Cardiac septum (tissue), 1 donor: ENCODE measurements at places on chromosomes 12 and 14.

- DNase-seq, result peak; percentile 80
Measured at GRCh38 chr12:119082496-119082895, 96.2 kb upstream of the HSPB8 start.

GRCh38 chr12:6684609-6685008, 4.6 kb downstream of the ZNF384 start:
- DNase-seq, result no peak

GRCh38 chr12:122126713-122127597, 47.1 kb downstream of the IL31 start:
- DNase-seq, result no peak

GRCh38 chr12:42576374-42576773, 13.2 kb downstream of the PRICKLE1 start:
- DNase-seq, result no peak

GRCh38 chr12:3752741-3753486, at the start of gene CRACR2A:
TSS of gene CRACR2A (minus strand) at chr12:3753109. CDS start at chr12:3696999, 56,110 bp downstream.
- peak; percentile 83 for DNase-seq

DNA sequence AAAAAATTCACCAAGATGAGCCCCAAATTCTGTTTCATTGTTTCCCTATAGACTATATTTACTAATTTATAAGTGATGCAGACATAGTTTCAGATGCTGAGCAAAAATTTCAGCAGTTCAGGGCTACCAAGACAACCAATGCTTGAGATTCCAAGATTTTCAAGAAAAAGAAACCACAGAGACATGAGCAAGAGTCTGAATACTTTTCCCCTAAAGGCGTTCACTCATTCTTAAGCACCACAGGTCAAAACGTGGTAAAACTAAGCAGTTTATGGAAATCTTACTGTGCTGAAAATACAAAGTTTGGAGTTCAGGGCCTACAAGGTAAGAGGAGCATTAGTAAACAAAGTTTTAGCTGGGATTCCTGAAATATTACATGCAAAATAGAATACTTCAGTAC, 221.2 kb downstream of the KCNH5 start:
- no peak for DNase-seq

- DNase-seq, result no peak
Measured at GRCh38 chr14:41489315-41489972, 117.2 kb upstream of the LRFN5 start.

DNA sequence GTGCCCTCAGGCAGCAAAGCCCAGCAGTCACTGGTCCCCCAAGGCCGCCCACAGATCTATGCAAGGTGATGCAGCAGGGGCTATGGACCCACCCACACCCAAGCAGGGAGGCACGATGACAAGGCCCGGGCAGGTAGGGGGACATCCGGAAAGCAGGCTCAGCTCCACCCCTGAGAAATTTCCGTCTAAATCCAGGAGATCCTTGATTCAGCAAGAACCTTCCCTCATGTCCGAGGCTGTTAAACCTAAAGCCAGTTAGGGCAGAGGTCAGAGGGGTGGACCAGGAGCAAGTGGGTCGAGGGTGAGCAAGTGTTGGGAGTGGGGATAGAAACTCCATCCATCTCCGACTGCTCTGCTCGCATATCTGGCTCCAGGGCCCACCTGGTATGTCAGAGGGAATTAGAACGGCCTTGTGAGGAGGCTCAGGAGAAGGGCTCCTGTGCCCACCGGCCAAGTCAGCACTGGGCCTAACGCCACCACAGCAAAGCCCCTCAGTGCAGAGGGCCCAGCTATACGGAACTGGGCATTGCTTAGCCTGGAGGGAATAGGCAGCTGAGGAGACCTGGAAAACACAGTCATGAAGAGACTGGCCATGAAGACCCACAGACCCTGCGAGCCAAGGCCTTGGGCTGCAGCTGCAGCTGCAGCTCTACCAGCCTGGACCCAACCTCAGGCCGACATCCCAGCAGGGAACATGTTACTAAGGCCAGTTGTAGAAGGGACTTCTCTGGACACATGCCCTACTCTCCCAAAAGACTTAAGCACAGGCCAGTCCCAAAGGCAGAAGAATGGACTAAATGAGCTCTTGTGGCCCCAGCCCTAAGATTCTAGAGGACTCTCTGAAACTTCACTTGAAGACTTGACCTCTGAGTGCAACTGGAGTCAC, 34.3 kb downstream of the DAD1 start:
- DNase-seq, result no peak

DNA sequence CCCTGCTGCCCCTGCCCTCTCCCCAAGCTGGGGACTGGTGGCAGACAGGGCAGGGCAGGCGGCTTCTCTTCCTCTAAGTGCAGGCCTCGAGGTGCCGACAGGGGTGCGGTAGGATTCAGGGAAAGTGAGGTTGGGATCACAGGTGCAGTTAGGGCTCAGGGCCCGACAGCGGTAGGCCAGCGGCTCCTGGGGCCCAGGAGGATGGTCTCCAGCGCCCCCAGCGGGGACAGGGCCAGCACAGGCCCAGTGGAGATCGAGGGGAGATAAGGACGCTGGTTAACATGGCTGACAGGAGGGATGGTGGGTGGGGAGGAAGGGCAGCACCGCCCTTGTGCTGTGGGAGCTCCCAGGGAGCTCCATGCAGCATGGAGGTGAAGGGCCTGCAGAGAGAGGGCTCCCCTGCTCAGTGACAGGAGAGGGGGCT, 935 bp upstream of the CRIP1 start:
- no peak for DNase-seq

DNA sequence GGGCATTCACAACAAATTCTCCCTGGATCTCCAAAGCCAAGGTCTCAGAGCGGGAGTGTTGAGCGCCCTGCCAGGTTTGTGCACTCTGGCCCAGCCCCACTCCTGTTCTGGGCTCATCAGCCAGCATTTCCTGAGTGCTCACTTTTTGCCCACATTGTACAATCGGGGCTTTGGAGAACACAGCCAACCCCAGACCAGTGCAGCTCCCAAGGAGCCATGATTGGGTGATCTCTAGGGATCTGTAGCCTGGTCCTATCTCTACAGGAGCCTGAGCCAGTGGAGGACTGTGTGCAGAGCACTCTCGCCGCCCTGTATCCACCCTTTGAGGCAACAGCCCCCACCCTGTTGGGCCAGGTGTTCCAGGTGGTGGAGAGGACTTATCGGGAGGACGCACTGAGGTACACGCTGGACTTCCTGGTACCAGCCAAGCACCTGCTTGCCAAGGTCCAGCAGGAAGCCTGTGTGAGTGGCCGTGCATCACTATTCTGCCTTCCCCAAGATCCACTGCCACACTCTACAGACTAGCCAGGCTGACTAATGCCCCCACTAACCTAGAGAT, 2.8 kb downstream of the ARHGEF40 start:
- DNase-seq, result peak; percentile 65

- DNase-seq, result no peak
Measured at GRCh38 chr12:100138803-100139098, 3.9 kb downstream of the BLTP3B start.

DNA sequence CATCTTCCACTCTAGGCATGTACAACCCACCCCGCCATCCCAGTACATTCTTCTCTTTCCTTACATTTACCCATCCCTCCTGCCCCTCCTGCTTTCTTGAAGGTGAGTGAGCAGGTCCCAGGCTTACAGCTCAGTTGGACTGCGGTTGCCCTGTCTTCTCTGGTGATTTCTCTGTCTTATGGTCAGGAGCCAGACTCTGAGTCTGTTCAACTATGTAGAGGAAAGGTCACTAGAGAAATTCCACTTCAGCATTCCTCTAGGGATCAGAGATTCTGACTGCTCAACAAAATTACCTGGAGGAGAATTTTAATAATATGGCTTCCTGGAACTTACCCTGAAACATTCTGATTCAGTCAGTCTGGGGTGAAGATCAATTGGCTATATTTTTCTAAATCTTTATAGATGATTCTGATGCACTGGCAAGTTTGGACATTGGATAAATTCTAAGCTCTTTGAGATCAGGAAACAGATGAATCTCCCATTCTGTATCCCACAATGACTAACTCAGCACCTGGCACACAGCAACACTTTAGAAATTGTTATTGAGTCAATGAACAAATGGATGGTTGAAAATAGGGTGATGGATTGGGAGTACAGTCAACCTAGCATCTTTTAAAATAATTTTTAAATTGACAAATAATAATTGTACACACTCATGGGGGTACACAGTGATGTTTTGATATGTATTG, 128.6 kb upstream of the HIF1A start:
- DNase-seq, result no peak

- DNase-seq, result no peak
Measured at GRCh38 chr14:62663456-62663821, 381.8 kb downstream of the KCNH5 start.

GRCh38 chr12:70005864-70006618, 181.0 kb downstream of the MYRFL start:
- no peak for DNase-seq

- no peak for DNase-seq
Measured at GRCh38 chr12:27555925-27556778, 32.1 kb downstream of the PPFIBP1 start.

DNA sequence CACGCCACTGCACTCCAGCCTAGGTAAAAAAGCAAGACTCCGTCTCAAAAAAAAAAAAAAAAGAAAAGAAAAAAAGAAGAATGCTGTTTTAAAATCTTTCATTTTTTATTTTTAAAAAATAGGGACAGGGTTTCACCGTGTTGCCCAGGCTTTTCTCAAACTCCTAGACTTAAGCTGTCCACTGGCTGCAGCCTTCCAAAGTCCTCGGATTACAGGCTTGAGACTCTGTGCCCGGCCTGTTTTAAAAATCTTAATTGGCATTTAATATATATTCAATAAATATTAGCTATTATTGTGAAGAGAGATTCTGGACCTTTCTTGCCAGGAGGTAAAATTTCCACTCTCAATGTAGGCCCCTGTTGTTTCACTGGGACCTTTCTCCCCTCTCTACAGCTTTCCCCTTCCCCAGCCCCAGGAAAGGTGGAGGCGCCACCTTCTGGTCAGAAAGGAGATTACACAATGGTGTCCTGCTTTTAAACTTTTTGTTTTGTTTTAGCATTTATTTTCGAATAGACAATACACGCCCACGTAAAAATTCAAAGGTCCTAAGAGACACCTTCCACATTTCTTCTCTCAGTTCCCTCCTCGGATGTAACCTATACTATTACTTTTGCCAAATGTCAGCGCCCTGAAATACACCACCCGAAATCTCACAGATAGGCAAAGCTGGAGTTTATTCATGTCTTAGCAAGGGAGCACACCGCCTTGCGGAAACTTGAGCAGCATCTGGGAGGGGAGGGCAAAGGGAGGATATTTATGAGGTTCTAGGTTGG, 23.8 kb upstream of the PHC1 start:
- DNase-seq, result no peak

GRCh38 chr12:51270951-51271518, 820 bp upstream of the SMAGP start:
- DNase-seq, result no peak

GRCh38 chr14:99314623-99315022, 42.6 kb upstream of the BCL11B start:
- DNase-seq, result no peak

DNA sequence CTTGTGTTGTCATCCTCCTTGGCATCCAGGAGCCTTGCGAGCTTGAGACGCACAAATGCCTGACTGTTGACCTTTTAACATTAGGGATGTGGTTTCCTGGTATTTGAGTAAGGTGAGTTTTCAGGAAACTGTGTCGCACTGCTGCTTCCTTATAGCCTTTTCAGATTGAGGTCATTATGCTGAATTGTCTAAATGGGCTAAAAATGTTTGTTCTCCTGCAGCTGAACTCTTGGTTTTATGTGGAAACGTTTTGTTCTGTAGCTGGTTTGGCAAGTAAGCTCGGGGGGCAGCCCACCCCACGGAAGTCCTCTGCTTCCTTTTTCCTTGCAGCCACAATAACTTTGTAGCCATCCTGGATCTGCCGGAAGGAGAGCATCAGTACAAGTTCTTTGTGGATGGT, 5.7 kb downstream of the PRKAB1 start:
- no peak for DNase-seq

DNA sequence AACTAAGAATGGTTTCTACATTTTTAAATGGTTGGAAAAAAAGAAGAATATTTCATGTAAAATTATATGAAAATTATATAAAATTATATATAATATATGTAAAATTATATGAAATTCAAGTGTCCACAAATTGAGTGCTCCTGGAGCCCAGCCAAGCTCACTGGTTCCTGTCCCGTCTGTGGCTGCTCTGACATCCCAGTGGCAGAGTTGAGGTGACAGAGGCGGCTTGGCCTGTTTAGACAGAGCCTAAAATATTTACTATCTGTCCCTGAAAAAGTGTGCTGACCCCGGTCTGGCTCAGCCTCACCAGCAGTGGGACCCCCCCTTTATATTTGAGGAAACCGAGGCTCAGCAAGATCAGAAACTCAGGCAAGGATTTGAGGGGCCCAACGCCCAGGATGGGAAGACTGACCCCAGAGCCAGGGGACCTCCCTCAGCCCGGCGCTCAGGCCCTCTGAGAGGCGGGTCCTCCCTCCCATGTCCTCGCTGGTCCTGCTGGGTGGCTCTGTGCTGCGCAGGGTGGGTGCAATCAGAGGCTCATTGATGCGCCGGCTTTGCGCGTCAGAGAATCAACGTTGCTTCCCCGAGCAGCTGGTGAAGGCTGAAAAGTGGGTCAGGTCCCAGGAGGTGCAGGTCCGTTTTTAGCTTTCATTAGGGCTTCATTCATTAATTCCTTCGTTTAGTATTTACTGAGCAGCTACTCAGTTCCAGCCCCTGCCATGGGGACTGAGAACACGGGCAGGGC, 21.5 kb upstream of the BEGAIN start:
- DNase-seq, result no peak

DNA sequence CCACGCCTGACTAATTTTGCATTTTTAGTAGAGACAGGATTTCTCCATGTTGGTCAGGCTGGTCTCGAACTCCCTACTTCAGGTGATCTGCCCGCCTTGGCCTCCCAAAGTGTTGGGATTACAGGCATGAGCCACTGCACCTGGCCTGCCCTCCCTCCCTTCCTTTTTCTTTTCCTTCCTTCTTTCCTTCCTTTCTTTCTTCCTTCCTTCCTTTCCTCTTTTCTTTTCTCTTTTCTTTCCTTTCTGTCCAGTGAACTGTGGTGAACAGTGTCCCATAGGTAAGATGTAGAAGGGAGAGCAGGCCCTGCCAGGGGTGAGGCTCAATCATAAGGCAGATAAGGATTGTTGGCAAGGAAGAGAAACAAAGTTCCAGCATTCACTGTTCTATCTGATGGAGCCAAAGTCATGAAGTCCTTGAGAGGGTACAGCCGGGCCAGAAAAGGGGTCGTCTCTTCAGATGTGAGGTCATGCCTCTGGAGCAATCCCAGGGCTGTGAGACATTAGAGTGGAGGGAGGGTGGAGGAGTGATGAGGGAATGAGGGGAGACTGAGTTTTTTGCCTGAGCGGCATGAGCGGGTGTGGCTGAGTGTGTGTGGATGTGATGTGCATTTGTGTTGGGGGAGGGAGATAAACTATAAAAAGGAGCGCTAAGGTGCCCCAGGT, 4.2 kb upstream of the MLF2 start:
- no peak for DNase-seq

DNA sequence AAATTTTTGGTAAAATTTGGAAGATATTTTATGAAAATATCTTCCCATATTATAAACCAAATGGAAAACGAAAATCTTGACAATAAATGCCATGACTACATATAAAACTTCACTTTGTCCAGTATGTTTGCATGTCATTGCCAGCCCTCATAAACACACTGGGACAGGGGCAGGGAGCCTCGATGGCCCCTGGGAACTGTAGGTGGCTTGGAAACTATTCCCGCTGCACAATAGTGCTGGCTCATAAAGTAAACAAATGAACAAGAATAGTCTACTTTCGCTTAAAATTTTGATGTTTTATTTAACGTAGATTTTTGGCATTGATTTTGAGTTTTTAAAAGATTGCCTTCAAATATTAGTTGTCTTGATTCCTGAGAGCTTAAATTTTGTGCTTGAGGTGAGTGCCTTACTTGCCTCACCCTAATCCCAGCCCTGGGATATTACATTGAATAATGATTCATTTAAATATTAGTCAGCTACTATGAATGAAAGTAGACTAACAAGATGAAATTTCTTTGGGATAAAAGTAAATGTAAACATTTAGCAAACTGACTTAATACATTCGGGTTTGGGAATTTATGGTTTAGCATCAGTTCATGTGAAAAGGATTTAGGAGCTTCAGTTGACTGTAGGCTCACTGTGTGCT, 74.0 kb upstream of the PKP2 start:
- no peak for DNase-seq
